ENCODE measurements at places on chromosomes 5 and 9. TPM values are rescaled to one million over a fixed set of nuclear protein-coding genes. Genes with fewer than 3 reads are reported as not detected.

DNA sequence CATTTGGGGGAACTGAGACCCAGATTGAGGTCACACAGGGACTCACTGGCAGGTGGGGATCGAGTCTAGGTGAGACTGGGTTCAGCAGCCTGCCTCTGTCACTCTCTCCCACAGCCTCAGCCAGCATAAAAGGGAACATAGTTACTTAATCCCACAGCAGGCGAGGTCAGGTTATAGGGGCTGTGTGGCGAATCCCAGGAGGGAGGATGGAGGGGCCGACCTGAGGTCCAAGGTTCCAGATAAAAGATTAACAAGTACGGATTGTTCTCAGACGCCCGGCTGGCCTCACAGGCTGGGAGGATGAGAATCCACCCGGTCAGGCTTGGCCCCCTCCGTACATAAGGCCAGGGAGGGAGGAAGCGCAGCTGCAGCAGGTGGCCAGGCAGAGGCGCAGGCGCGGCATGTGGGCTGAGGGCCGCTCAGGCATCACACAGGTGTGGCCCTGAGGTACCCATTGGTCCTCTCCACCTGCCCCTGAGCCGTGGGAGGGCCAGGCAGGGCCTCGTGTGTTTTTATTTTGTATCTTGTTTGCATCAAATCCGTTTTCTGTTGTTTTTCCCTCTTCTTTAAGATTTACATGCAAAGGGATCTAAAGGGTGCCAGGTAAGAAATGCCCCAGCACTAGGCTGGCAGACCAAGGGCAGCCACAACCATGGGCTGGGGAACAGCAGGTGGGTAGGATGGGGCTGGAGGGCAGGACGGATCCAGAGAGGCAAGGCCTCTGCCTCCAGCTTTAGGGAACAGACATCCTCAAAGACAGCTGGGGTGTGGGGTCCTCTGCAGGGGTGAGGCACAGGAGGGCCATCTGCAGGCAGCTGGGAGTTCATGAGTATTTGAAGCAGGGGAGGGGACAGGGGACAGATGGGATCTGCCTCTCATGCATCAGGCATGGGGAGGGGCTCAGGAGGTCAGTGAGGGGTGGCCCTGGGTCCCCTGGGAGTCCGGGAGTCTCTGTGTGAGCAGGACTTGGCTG lies 3.6 kb downstream of the SUSD3 start:
- no peak overlapping the region for H3K4me3 ChIP-seq
- H3K4me1 ChIP-seq = peaks cover 41% of the 10 kb centered on the region
- DNase-seq = peak; percentile 57
- H3K27me3 ChIP-seq = peaks cover 6% of the 10 kb centered on the region

C9orf50 gene
- 0.11 TPM for total RNA-seq

DNA sequence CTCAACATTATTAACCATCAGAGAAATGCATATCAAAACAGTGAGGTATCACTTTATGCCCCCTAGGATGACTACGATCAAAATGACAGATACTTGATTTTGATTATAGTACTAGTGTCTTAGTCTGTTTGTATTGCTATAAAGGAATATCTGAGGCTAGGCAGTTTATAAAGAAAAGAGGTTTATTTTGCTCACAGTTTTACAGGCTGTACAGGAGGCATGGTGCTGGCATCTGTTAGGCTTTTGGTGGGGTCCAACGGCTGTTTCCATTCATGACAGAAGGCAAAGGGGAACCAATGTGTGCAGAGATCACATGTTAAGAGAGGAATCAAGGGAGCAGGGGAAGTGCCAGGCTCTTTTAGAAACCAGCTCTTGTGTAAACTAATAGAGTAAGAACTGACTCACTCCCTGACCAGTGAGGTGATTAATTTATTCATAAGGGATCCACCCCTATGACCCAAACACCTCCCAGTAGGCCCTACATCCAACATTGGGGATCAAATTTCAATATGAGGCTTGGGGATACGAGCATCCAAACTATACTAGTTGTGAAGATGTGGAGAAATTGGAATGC lies 16.0 kb upstream of the AFF4 start:
- no peak overlapping the region for H3K4me3 ChIP-seq
- no peak for DNase-seq
- no peaks in the 10 kb centered on the region for H3K27me3 ChIP-seq
- no peaks in the 10 kb centered on the region for H3K4me1 ChIP-seq

DNA sequence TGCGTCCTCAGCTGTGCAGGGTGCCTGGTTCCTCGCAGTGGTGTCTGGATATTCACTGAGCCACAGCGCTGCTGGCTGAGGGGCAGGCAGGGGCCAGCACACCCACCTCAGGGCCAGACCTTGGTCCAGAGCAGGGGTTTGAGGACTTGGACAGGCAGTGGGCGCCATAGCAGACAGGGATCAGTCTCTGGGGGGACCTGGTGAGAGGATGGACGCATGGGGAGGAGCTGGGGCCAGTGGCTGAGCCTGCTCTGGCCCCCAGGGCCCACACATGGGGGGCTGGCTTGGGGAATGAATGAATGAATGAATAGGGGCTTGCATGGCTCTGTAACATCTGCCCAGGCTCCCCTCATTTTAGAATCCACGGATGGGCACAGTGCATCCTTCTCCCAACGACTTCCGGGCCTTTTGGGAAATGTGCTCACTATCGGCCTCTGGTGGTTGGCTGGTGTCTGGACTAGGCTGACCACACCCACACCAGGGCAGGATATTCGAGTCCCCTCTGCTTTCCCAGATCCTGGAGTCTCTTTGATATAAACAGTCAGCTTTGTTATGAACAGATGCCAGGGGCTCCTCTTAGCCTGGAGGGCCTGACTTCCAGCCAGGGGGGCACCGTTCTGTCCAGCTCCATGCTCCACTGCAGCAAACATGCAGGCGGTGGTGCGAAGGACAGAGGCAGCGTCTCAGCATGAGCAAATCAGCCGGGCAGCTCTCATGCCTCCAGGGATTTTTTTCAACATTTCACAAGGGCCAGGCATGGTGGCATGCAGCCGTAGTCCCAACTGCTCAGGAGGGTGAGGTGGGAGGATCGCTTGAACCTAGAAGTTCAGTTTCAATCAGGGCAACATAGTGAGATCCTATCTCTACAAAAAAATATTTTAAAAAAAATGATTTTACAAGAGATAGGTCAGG lies 62.6 kb downstream of the NEK6 start:
- H3K27ac ChIP-seq = no peak overlapping the region
- 0 out of 2 replicates have a peak, but pooled peaks cover 3% of the 10 kb centered on the region for H3K4me1 ChIP-seq

GRCh38 chr5:109844695-109845094 lies 155.0 kb downstream of the MAN2A1 start:
- H3K4me3 ChIP-seq = no peak overlapping the region
- peaks cover 5% of the 10 kb centered on the region for H3K4me1 ChIP-seq
- DNase-seq = no peak
- H3K27ac ChIP-seq = peak overlapping the region; percentile 6

DNA sequence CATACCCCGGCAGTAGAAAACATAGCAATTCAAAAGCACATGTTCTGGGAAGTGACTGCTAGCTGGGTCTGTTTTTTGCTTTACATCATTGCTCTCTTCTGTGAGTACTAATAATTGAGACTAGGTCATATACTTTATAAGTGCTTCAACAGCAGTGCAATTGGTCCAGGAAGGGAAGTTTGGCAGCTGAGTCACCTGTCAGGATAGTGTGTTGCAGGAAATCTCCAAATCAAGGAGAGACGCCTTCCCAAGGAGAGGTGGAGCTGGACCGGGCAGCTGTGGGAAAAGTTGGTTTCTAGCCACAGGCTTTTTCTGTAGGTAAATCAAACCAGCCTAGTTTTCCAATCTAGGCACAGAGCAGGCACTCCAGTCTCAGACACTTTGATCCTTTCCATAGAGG lies 330.1 kb downstream of the ENC1 start:
- H3K27ac ChIP-seq = no peak overlapping the region
- no peaks in the 10 kb centered on the region for H3K27me3 ChIP-seq
- no peaks in the 10 kb centered on the region for H3K36me3 ChIP-seq
- no peak for DNase-seq
- H3K4me3 ChIP-seq = no peak overlapping the region

ALDH1A1 gene
- 2.4 TPM for total RNA-seq

GRXCR2 gene
- not detected for total RNA-seq

DNA sequence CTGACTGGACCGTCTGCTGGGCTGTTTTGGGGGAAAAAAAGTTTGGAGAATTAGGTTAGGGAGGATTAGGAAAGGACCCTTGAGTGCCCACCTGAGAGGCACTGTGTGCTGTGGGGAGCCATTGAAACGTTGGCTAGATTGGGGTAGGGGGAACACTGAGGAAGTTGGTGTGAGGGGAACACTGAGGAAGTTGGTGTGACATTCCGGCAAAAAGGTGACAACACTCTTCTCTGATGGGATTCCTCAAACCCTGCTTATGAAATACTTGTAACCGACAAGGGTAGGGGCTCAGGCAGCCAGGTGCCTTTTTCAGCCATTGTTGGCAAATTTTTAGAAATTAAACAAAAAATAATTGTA lies 1.0 kb downstream of the CYSTM1 start:
- H3K4me3 ChIP-seq = peak overlapping the region; percentile 87
- peak overlapping the region; percentile 85 for H3K27ac ChIP-seq
- H3K27me3 ChIP-seq = peaks cover 11% of the 10 kb centered on the region
- peaks cover 11% of the 10 kb centered on the region for H3K4me1 ChIP-seq
- no peak for DNase-seq

DNA sequence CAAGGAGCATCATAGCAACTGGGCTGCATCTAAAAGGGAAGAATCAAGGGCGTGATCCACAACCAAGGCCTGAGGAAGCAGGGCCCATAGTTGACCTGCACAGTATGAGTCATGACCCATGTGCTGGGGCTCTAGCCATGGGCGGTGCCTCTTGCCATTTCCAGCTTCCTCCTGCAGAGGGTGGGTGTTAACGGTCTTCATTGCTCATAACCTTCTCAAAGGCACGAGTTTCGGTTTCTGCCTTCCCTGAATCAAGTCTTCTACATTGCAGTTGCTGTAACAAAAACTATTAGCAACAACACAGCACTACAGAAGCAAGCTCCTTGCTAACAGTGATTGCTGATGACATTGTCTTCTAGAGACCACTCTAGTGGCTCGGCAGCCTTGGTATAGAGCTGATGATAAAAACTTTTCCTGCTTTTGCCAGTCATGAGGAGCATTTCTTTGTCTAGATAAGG lies 66.9 kb downstream of the CTSL start:
- H3K4me3 ChIP-seq = no peak overlapping the region
- no peak overlapping the region for H3K27ac ChIP-seq
- peaks cover 7% of the 10 kb centered on the region for H3K27me3 ChIP-seq
- no peaks in the 10 kb centered on the region for H3K36me3 ChIP-seq

TRPM6 gene
- 0.78 TPM for total RNA-seq

DNA sequence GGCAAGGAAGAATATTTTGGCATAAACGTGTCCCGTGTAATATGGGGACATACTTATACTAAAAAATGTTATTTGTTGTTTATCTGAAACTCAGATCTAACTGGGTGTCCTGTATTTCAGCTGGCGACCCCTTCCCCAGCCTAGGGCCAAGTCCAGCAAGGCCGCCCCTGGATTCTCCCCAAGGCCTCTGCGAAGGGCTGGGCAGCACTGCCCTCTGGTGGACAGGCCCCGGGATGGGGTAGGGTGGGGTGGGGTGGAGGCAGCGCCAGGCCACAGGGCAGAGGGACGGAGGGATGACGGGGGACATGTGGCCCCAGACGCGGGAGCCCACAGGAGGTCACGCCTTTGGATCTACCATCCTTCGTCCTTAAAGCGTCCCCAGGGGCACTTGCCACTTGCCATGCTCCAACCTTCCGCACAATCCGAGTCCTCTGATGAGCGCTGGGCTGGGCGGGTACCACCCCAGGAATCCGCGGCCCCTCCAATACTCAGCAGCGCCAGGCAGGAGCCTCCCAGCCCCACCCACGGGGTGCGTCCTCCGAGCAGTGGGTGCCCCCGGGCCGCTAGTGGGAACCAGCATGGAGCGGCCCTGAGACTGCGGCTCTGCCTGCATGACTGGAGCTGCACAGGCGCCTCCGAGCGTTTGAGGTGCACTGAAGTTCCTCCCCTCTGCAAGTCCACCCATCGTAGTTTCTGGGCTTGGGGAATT lies 7.1 kb upstream of the AGPAT2 start:
- no peaks in the 10 kb centered on the region for H3K36me3 ChIP-seq
- DNase-seq = peak; percentile 85
- no peak overlapping the region for H3K27ac ChIP-seq
- H3K4me1 ChIP-seq = peaks cover 10% of the 10 kb centered on the region

GRCh38 chr9:130459151-130459550 lies 14.4 kb downstream of the ASS1 start:
- H3K27me3 ChIP-seq = no peaks in the 10 kb centered on the region
- H3K4me1 ChIP-seq = no peaks in the 10 kb centered on the region
- H3K4me3 ChIP-seq = no peak overlapping the region
- no peak for DNase-seq
- H3K27ac ChIP-seq = no peak overlapping the region
- H3K36me3 ChIP-seq = no peaks in the 10 kb centered on the region

DNA sequence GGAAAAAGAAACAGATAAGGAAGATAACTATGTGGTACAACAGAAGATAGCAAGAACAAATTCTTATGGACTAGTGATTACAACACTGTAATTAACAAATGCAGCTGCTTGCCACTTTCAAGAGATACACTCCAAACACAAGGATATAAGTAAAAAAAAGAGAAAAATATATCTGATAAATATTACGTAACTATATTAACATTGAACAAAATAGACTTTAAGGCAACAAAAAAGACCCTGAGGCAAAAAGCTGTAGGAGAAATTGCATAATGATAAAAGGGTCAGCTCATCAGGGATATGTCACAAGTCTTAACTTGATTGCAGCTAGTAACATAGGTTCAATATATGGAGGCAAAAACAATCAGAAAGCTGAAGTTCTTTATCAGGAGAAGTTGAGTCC lies 51.3 kb upstream of the RNF130 start:
- no peak overlapping the region for H3K4me3 ChIP-seq
- H3K36me3 ChIP-seq = no peaks in the 10 kb centered on the region
- DNase-seq = no peak
- no peak overlapping the region for H3K27ac ChIP-seq
- H3K4me1 ChIP-seq = peaks cover 6% of the 10 kb centered on the region

NCS1 gene
- 32.4 TPM for total RNA-seq

GRCh38 chr9:89678396-89679015 lies 73.7 kb downstream of the GADD45G start:
- DNase-seq = no peak
- H3K36me3 ChIP-seq = peaks cover 23% of the 10 kb centered on the region
- peak overlapping the region; percentile 96 for H3K27ac ChIP-seq
- peak overlapping the region; percentile 24 for H3K4me3 ChIP-seq

FGD3 gene
- total RNA-seq = 1.7 TPM

- DNase-seq = no peak
- H3K27me3 ChIP-seq = no peaks in the 10 kb centered on the region
- peaks cover 26% of the 10 kb centered on the region for H3K4me1 ChIP-seq
These were observed 90.1 kb downstream of the SNCAIP start for GRCh38 chr5:122401976-122402725.

CD180 gene
- not detected for total RNA-seq

GRCh38 chr5:178318382-178318781 lies 85.8 kb upstream of the PHYKPL start:
- H3K36me3 ChIP-seq = no peaks in the 10 kb centered on the region
- H3K4me3 ChIP-seq = no peak overlapping the region
- H3K27ac ChIP-seq = no peak overlapping the region
- no peaks in the 10 kb centered on the region for H3K4me1 ChIP-seq
- no peak for DNase-seq

DNA sequence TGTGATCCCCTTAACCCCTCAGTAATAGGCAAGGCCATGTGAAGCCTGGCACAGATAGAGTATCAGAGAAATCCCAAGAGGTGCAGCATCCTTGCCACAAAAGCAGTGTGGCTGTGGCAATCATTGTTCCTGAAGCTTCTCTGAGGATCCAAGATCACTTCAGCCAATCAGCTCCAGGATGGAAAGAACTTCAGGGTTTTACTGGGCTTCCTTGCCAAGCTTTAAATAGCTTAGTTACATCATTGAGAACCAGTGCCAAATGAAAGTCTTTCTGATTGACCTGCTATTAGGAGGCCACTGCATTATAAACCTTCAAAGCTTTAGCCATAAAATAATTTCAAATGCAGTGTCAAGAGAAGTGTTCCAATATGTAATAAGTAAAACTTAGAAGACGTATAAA lies 430.6 kb downstream of the PIK3R1 start:
- no peaks in the 10 kb centered on the region for H3K36me3 ChIP-seq
- H3K27ac ChIP-seq = no peak overlapping the region
- H3K27me3 ChIP-seq = peaks cover 6% of the 10 kb centered on the region
- H3K4me1 ChIP-seq = peaks cover 31% of the 10 kb centered on the region
